ENCODE measurements at places on chromosomes 4 and X.

DNA sequence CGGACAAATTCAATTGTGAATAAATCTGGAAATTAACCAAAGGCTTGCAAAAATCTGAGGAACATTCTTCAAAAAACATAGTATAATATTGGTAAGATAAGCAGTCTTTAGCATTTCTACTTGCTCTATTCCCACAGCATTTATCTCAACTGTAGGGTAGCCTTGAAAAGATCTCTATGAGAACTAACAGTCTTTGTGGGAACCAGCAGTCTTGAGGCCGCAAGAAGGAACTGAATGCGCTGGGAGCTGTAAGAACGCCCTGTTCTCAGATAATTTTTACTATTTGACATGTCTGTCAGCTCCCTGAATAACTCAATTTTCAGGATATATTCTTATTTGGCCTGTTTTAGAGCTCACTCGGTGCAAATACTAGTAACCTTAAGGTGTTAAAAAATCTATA lies 519.3 kb upstream of the CXorf51A start:
- no peak for DNase-seq

DNA sequence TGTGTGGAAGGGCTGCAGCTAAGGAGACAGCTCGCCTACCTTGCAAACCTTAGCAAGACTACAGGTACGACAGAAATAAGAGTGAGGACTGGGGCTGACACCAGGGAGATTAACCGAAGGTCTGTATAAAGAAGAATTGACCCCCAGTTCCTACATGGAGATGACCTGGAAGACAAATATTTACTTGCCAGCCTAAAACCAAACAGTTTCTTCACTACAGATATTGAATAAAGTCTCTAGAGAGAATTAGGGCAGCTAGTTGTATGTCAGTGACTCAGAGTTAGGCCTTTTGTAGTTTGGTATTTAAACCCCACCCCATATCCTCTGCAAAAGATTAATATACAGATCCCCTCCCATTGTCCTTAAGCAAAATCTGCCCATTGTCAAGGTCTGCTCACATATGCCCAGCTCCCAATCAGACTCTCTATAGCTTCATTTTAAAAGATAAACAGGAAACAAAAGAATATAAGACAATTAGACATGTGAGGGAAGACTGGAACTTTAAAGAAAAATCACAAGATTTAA lies 28.1 kb upstream of the FRMPD3 start:
- DNase-seq: no peak

GRCh38 chr4:90960433-90960832 lies 833.2 kb downstream of the CCSER1 start:
- no peak for DNase-seq

- DNase-seq: no peak
Observed at GRCh38 chr4:122855353-122855890, 28.8 kb downstream of the FGF2 start.

- no peak for DNase-seq
Observed at GRCh38 chr4:184395971-184396391, 78.4 kb downstream of the IRF2 start.

DNA sequence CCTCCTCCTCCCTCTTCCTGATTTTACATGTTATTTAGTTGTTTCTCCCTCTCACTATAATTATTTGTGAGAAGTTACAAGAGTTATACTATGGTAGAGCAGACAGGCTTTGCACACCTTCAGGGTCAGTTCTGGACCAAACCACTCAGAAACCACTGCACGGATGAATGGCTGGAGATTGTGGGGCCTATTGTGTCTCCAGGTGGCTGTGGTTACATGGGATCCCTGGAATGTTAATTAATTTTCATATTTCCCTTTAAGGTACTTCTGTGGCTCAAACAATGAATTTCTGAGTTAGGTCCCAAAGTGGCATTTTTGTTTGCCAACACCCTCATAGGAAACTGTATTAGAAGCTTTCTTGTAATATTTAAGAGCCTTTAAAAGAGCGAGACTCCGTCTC lies 151.9 kb downstream of the BMPR1B start:
- DNase-seq: no peak

DNA sequence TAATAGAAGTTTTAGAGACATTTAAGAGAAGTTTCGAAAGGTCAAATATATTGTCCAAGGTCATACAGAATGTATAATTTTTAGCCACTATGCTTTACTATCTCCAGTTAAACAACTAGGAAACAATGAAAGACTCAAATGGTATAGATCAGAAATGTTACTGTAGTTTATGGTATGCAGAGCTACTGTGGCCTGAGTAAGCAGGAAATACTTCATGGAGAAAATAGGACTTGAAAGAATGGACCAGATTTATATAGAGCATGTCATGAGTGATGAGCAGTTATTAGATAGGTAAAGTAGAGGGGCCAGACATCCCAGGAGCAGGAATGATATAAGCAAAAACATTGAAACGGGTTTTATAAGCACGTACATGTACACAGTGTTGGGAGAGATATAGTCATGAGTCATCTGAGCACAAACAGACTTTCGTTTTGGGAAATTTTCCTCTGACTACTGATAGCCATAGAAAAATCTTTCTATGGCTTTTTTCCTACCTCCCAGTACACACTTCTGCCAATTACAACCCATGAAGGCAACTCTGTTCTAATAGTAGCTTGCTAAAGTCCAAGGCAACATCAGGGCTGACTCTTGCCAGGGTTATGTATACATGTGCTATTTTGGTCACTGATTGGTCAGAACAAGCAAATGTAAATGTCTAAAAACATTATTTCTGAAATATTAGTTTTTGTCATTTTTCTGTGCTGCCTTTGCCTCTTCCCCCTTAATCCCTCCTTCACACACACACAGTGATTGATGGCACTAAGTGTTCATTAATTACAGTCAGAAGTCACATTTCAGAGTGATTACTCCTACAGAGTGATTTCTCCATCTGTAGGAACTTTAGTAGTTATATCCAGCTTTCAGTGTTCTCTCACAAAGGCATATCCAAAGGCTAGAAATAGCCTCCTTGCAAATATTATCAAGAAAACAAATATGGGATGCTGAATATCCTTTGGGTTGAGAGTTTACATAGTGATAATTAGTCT lies 198.7 kb downstream of the ENOX2 start:
- DNase-seq: no peak

- DNase-seq: no peak
Observed at GRCh38 chr4:182018691-182019090, 224.5 kb upstream of the TENM3 start.

GRCh38 chr4:53706422-53707032 lies 115.2 kb upstream of the LNX1 start:
- no peak for DNase-seq

GRCh38 chr4:112520598-112521122 lies 4.7 kb upstream of the NEUROG2 start:
- no peak for DNase-seq

- no peak for DNase-seq
Observed at GRCh38 chr4:172055046-172055445, 241.8 kb downstream of the GALNTL6 start.

GRCh38 chr4:152962150-152962549 lies 26.0 kb downstream of the FHDC1 start:
- DNase-seq: no peak

DNA sequence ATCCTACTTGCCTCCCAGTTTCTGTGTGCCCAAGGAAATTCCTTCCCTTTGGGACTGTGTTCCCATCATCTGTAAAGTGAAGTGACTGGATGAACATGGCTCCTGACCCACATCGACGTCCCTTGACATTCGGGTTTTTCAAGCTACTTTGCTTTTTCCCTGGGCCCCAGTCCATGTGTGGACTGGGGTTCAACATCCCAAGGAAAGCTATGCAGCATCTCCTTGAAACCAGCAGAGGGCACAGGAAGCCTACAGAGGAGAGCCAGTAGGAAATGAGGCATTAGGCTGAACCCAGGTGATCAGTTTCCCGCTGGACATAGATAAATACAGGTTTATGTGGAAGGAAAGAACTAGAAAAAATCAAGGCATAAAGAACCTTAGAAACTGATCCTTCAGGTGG lies 145.1 kb upstream of the ARHGEF9 start:
- DNase-seq: no peak

GRCh38 chrX:39835241-39835640 lies 262.5 kb downstream of the BCOR start:
- no peak for DNase-seq

GRCh38 chrX:153342762-153343558 lies 9.0 kb downstream of the ZNF275 start:
- no peak for DNase-seq

- no peak for DNase-seq
Observed at GRCh38 chr4:84677093-84677492, 94.2 kb downstream of the CDS1 start.

DNA sequence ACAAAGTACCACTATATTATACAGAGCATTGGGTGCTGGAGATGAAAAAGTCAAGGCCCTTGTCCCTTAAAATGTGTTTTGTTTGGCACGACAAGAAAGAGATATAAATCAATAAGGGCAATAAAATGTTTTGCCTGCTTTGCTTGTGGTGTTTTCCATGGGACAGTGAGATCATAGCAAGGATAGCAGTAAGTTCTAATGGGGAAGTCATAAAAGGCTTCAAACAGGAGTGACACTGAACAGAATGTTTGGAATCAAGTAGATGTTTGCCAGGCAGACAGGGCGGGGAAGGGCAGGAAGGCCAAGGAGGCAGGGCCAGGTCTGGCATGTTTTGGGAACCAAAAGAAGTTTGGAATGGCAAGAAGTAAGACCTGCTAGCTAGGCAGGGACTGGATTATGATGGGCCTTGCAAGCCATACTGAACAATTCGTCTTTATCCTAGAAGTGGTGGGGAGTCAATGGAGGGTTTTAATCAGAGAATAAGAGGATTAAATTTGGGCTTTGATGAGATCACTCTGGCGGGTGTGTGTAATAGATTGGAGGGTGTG lies 16.4 kb downstream of the FGF2 start:
- no peak for DNase-seq

DNA sequence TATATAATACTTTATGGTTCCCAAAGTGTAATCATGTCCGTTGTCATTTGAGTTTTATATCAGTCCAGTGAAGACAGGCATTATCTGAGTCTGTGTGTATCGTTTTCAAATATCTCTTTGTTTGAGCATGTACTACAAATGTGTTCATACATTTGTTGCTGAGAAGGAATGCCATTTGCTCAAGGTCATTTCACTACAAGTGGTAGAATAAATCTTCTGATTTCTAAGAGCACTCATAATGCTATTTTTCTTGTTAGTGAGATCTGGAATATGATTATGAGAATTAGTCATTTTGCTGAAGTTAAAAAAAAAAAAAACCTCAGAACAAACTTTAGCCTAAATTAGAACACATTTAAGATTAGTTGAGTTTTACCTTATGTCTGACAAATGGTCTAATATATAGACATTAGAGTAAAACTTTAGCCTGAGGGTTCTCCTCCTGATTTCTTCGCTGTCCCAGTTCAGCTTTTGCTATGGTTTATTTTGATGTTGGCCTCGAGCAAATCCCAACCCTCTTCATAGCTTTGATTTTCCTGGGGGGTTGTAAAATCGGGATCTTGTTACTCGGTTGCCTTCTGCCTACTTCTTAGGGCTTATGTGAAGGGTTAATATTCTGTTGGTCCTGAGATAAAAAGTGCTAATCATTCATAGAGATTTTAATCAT lies 87.1 kb downstream of the TMEM131L start:
- DNase-seq: no peak

- DNase-seq: no peak
Observed at GRCh38 chr4:139984471-139984870, 169.5 kb downstream of the MAML3 start.

DNA sequence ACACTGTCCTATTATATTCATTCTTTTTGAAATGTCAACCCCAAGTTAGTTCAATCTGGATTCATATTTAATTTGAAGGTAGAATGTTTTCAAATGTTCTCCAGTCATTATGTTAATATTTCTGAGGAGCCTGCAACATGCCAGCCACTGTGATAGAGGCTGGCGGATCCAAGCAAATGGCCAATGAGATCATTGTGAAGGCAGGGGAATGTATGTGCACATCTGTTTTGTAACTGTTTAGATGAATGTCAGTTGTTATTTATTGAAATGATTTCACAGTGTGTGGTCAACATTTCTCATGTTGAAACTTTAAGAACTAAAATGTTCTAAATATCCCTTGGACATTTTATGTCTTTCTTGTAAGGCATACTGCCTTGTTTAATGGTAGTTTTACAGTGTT lies 1.6 kb downstream of the CXCL1 start:
- no peak for DNase-seq

GRCh38 chrX:7139202-7140081 lies 8.1 kb upstream of the STS start:
- no peak for DNase-seq

DNA sequence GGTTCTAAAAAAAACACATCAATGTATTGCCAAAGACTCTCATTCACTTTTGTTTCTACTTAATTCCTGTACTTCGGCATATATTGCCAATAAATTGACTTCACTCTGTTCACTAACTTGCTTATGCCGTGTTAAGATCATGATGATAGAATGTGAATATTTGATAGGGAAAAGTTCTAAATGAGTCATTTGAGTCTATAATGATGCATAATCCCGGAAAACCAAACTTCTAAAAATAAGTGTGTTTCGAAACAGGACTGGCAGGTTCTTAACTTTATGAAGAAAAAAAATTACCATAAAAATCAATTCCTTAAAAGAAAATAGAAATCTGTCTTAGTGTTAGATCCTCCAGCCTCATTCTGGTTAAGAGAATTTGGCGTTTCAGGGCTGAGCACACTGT lies 387.5 kb upstream of the FTHL17 start:
- no peak for DNase-seq

DNA sequence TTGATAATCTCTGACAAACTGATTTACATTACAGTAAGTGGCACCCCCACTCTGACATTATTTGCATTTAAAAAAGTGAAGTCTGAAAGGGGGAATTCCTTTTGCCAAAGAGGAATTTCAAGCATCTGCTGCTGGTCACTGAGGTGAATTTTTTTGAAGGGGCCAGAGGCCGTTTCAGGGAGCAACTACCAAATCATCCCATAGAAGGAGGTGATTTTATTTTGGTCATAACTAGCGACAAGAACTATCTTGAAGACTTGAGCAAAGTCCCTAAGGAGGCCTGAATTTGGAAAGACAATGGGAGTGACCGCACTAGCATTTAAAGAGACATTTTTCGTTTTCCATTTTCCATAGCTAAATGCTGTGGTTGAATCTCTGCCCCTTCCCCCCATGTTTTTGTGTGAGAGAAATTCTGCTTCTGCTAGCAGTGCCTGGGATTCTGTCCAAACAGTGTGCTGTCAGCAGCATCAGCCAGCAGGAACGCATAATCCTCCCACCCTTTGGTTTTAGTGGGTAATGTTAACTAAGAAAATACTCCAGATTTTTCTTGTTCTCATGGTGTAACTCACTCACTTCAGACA lies 110.1 kb upstream of the MED14 start:
- no peak for DNase-seq
